Fibroblast of the aortic adventitia (primary cell): ENCODE measurements at places on chromosomes 1 and 21. TPM values are rescaled to one million over a fixed set of nuclear protein-coding genes. Genes with fewer than 3 reads are reported as not detected.

DEGS1 gene
- 32.6 and 125 TPM in 2 replicates for total RNA-seq

HENMT1 gene
- 4.1 and 4.5 TPM in 2 replicates for total RNA-seq

EPHA8 gene
- not detected in 2 replicates for total RNA-seq

IGFN1 gene
- under 0.01 and 0.74 TPM in 2 replicates for total RNA-seq

PTGS2 gene
- 1.2 and 15.0 TPM in 2 replicates for total RNA-seq

CCDC30 gene
- 1.4 and 5.8 TPM in 2 replicates for total RNA-seq

ILDR2 gene
- total RNA-seq = 0.09 and 0.25 TPM in 2 replicates

PRDM16 gene
- 0.98 and 11.3 TPM in 2 replicates for total RNA-seq

SLC5A9 gene
- not detected in 2 replicates for total RNA-seq

SUMO3 gene
- total RNA-seq = 43.2 and 130 TPM in 2 replicates

EFNA4 gene
- total RNA-seq = 2.4 and 5.3 TPM in 2 replicates

SLC44A5 gene
- total RNA-seq = 0.45 TPM in 1 of 2 replicates, not detected in the other

CD247 gene
- total RNA-seq = 0.16 and 0.18 TPM in 2 replicates

MPL gene
- total RNA-seq = not detected in 2 replicates

HRNR gene
- total RNA-seq = not detected in 2 replicates

LCE1B gene
- not detected in 2 replicates for total RNA-seq

OR2G6 gene
- not detected in 2 replicates for total RNA-seq

SEMA6C gene
- 1.6 and 2.9 TPM in 2 replicates for total RNA-seq

RAB25 gene
- not detected in 2 replicates for total RNA-seq

GNAT2 gene
- total RNA-seq = 0.18 TPM in 1 of 2 replicates, not detected in the other

KIAA1614 gene
- 9.7 and 10.6 TPM in 2 replicates for total RNA-seq

HSD3B2 gene
- not detected in 2 replicates for total RNA-seq

NHLH2 gene
- total RNA-seq = not detected in 2 replicates

DHRS3 gene
- total RNA-seq = 64.4 and 114 TPM in 2 replicates

HLCS gene
- total RNA-seq = 27.6 and 44.3 TPM in 2 replicates

TTLL10 gene
- not detected in 2 replicates for total RNA-seq

GPR153 gene
- total RNA-seq = 9.9 and 10.9 TPM in 2 replicates

PRAMEF17 gene
- not detected in 2 replicates for total RNA-seq

KIF2C gene
- total RNA-seq = 1.1 and 23.0 TPM in 2 replicates

SPRR1B gene
- total RNA-seq = not detected in 2 replicates

C1QA gene
- total RNA-seq = not detected in 2 replicates

FMO4 gene
- 4.8 and 7.2 TPM in 2 replicates for total RNA-seq

FNBP1L gene
- total RNA-seq = 15.0 and 22.9 TPM in 2 replicates

SLC9C2 gene
- not detected in 2 replicates for total RNA-seq

ASPM gene
- total RNA-seq = 7.5 and 52.4 TPM in 2 replicates

TENT5C gene
- total RNA-seq = 0.45 and 5.5 TPM in 2 replicates

SPRR5 gene
- total RNA-seq = not detected in 2 replicates

PRR9 gene
- not detected in 2 replicates for total RNA-seq

LCE1F gene
- not detected in 2 replicates for total RNA-seq

FBXO2 gene
- total RNA-seq = 2.0 and 3.9 TPM in 2 replicates

TNFRSF18 gene
- total RNA-seq = not detected in 2 replicates

SPATA17 gene
- 1.8 and 2.9 TPM in 2 replicates for total RNA-seq

SMG5 gene
- total RNA-seq = 29.9 and 43.3 TPM in 2 replicates

RIPPLY3 gene
- total RNA-seq = not detected in 2 replicates

SV2A gene
- 17.4 and 25.0 TPM in 2 replicates for total RNA-seq

CRP gene
- not detected in 2 replicates for total RNA-seq

MSH4 gene
- total RNA-seq = 0.09 and 0.16 TPM in 2 replicates
